Natural killer cell (primary cell): ENCODE measurements at places on chromosomes 7 and 10. TPM values are rescaled to one million over a fixed set of nuclear protein-coding genes. Genes with fewer than 3 reads are reported as not detected.

The TBXAS1 gene
- 72.7 TPM for total RNA-seq

The GRID2IP gene
- 0.39 TPM for total RNA-seq

The AMZ1 gene
- total RNA-seq, result 1.2 TPM

- no peaks in the 10 kb centered on the region for H3K4me1 ChIP-seq
- H3K4me3 ChIP-seq, result no peak within 1 kb of the TSS
- no peak within 1 kb of the TSS for H3K27ac ChIP-seq
Observed at GRCh38 chr10:79610601-79611191, at the start of gene SFTPA1. Gene SFTPA1, plus strand, starts transcription at chr10:79610939. Its CDS starts 887 bp downstream, at chr10:79611826.

DNA sequence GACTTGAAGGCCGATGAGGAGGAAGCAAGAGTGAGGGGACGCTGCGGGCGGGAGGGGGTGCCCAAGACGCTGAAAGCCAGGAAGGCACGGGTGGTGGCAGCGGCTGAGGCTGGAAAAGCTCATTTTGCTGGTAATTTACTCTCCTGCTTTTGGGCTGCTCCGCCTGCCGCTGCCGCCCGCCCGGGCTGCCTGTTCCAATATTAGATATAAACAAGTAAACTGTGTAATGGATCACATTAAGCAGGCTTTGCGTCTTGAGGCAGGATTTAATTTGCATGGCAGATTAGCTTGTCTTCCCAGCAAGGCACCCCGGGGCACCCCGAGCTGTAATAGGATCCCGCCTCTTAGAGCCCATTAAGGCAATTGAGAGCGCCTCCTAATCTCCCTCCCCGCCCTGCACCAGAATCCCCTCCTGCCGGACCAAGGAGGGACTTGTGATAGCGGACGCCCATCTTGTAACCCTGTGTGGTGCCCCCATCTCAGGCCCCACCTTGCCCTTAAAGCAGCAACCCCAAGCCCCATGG lies 46.1 kb upstream of the SLF2 start:
- H3K36me3 ChIP-seq, result no peaks in the 10 kb centered on the region
- H3K27ac ChIP-seq, result no peak overlapping the region
- H3K27me3 ChIP-seq, result peaks cover 2% of the 10 kb centered on the region
- DNase-seq, result no peak
